Esophagus squamous epithelium (tissue), 5 donors: ENCODE measurements at places on chromosomes 5 and 9. TPM values are rescaled to one million over a fixed set of nuclear protein-coding genes. Genes with fewer than 3 reads are reported as not detected.

The PCAT7 gene
- not detected for total RNA-seq

The IFNE gene
- total RNA-seq: 0.91 TPM

The ORM2 gene
- total RNA-seq: not detected

The ACTBL2 gene
- not detected for total RNA-seq

The DAB2IP gene
- total RNA-seq: 43.9 TPM

The PDCD1LG2 gene
- total RNA-seq: 0.23 TPM

The VLDLR gene
- total RNA-seq: 15.7 TPM

The CER1 gene
- total RNA-seq: not detected

The SPIN1 gene
- 37.4 TPM for total RNA-seq

The GFI1B gene
- not detected for total RNA-seq

The RLN2 gene
- total RNA-seq: not detected

The NXNL2 gene
- not detected for total RNA-seq

The OR1J2 gene
- not detected for total RNA-seq

The EFNA5 gene
- 7.8 TPM for total RNA-seq

The F2RL2 gene
- total RNA-seq: 0.64 TPM

The SPATA31C1 gene
- not detected for total RNA-seq

The POLK gene
- 14.4 TPM for total RNA-seq

The IFNA2 gene
- not detected for total RNA-seq

The HARS2 gene
- total RNA-seq: 13.3 TPM

The DND1 gene
- 0.75 TPM for total RNA-seq

The DPM2 gene
- total RNA-seq: 12.5 TPM

The C7 gene
- 8.2 TPM for total RNA-seq

The SLC2A6 gene
- 0.76 TPM for total RNA-seq

The CLTB gene
- 347 TPM for total RNA-seq

The SEC16A gene
- 49.1 TPM for total RNA-seq

The PCDHB7 gene
- total RNA-seq: 0.76 TPM

The LAMC3 gene
- total RNA-seq: 1.4 TPM

The ENHO gene
- total RNA-seq: not detected

The DAPK1 gene
- 2.7 TPM for total RNA-seq

The CCL19 gene
- 0.57 TPM for total RNA-seq

The PHAX gene
- total RNA-seq: 40.3 TPM

The FBP2 gene
- 0.38 TPM for total RNA-seq

The TICAM2 gene
- 0.95 TPM for total RNA-seq

The COMMD10 gene
- total RNA-seq: 17.8 TPM

The SAPCD2 gene
- 8.2 TPM for total RNA-seq

The OBP2B gene
- total RNA-seq: not detected

The CDX1 gene
- total RNA-seq: not detected

The GAS1 gene
- total RNA-seq: 21.9 TPM

The LCN9 gene
- total RNA-seq: not detected

The EQTN gene
- not detected for total RNA-seq

The SKP2 gene
- total RNA-seq: 33.2 TPM

The DAP gene
- 35.5 TPM for total RNA-seq

The TRPM3 gene
- total RNA-seq: under 0.01 TPM
